Erythroblast (primary cell): ENCODE measurements at places on chromosomes 4 and X.

GRCh38 chr4:183483997-183484396 is 20.9 kb upstream of the ING2 start:
- DNase-seq: no peak

- DNase-seq: no peak
Measured at GRCh38 chr4:78627966-78628678, 76.6 kb downstream of the ANXA3 start.

DNA sequence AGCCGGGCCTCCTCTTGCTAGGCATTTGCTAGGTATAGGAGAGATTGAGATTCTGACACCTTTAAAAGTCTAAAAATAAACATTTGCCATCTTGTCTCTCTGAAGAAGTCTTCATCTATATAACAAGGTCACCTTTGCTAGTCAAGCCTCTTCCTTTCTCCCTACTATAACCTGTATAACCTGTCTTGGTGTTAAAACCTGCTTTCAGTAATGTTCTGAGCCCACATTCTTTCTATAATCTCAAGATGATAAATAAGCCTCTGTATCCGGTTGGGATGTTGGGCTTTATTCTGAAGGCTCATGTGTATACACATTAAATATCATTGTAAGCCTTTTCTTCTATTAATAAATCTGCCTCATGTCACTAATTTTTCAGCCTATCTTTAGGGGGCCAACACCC is 10.2 kb downstream of the ASIC5 start:
- DNase-seq: no peak

GRCh38 chrX:35076061-35076460 is 133.5 kb downstream of the FAM47B start:
- DNase-seq: no peak

GRCh38 chr4:18021470-18021719 is 160 bp downstream of the LCORL start:
- no peak for DNase-seq

DNA sequence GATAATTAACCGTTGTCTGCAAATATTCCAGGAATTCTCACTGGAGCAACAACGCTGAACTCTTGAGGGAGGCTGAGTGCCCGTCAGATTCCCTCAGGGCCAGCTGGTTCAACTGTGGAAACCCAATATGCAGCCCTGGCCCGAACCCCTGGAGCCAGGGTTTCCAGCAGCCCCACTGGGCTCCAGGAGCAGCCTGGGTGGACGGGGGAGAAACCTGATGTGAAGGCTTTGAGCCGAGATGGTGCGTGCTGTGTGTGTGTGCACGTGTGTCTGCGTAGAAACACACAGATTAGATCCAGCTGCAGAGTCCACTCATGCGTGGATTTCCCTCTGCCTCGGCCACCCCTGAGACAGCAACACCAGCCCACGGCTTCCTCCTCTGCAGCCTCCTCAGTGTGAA is 19.4 kb upstream of the SLC25A6 start:
- DNase-seq: no peak

GRCh38 chr4:683982-684622 is 4.8 kb downstream of the SLC49A3 start:
- DNase-seq: peak; percentile 76

DNA sequence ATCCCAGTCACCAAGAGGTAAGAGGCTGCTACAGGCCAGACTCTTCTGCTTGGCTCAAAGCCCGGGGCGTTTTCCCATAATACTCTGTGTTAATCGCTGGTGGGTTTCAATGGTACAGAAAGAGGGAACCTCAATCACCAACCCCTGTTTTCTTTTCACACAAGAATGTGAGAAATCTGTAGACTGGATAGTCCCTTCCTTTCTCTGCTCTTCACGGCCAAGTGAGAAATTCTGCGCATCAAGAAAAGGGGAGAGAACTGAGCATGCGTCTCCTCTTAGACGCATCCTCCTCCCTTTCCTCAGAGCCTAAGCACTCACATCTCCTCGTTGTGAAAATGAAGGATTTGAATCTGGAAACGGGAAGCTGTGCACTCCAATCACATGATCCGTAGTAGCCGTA is 64.7 kb downstream of the CLNK start:
- no peak for DNase-seq

DNA sequence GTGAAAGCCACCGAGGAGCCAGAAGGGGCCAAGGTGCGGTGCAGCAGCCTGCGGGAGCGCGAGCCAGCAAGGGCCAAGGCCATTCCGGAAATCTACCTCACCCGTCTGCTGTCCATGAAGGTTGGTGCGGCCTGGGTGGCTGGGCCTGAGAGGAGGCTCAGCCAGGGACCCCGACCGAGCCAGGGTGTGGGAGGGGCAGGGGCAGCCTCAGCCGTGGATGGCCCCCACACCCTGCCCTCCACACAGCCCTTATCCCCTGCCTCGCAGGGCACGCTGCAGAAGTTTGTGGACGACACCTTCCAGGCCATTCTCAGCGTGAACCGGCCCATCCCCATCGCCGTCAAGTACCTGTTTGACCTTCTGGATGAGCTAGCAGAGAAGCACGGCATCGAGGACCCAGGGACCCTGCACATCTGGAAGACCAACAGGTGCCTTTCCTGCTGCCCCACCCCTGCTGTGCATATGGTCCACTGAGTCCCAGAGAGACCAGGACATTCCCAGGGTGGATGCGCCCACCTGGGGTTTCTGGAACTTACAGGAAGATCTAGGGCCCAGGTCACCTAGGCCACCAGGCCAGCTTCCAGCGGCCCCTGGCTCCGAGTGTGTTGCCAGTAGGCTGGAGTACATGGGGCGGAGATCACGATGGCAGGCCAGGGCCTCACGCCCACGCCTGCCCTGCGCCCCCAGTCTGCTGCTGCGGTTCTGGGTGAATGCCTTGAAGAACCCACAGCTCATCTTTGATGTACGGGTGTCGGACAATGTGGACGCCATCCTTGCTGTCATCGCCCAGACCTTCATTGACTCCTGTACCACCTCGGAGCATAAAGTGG is 3.4 kb upstream of the SRPK3 start:
- DNase-seq: no peak

DNA sequence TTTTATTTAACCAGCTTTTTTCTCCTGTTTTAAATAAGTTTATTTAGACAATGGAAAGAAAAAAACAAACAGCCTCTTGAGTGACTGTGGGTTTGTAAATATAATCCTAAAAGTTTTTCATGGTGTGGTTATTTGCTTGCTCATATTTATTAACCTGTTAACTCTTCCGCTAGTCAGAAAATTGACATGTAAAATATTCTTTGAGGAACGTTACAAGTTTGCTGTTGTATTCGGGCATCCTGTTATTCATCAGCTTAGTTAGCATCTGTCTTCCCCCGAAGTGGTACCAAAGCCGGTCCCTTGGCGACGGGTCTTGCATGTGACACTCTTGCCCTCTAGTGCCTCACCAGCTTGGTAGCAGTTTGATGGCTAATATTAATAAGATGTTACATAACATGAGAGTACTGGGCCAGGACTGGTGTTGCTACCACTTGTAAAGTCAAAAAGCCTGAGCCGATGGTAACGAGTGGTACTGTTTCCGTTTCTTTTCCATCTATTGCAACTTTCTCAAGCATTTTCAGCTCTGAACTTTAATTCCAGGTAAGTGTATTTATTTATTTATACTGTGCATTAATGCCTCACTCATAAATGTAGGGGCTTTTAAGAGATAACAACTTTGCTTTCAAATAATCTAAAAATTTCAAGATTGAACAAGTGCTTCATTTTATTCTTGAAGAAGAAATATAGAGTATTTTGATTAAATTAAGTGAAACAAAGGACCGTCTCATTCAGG is at the start of gene NDST3:
Gene NDST3 (plus strand): TSS at position 434 of the 733 bp plus-strand sequence. CDS start 19,425 bp downstream, outside the sequence.
- peak; percentile 49 for DNase-seq

DNA sequence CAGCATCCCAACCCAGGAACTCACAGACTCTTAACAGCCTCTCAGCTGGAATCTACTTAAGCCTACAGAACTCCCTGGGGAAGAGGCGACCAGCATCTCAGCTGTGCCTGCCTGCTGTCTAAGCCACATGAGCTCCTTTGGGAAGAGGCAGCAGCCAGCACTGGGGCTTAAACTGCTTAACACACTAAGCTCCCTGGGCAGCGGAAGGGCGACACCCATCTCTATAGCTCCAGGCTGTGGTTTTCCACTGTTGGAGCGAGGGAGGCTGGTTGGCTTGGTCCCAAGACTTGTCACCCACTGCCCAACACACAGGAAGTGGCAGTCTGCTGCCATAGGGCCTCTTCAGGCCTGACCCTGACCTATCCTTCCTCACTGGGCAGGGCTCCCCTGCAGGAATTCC is 1544.1 kb upstream of the ADGRL3 start:
- DNase-seq: no peak

GRCh38 chr4:156766846-156767245 is 204.8 kb downstream of the PDGFC start:
- no peak for DNase-seq

- peak; percentile 38 for DNase-seq
Measured at GRCh38 chr4:2412534-2412884, 5.9 kb downstream of the ZFYVE28 start.

DNA sequence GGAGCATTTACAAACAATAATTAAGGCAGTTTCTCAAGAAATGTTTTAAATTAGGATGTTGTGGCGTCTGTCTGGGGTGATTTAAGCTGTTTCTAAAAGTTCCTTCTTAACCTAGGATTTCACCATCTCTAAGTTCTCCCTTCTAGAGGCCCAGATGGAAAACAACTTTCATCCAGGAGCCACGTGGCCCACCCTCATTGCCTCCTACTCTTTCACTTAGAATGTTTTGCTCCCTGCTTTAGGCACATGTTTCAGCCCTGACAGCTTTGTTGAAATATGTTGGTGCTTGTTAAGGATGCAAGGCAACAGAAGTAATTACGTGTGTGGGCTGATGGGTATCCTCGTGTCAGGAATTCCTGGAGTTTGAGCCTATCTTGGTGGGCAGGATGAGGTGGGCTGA is 131.3 kb downstream of the GUCY2F start:
- no peak for DNase-seq

GRCh38 chrX:154369449-154370299 is 4.8 kb downstream of the FLNA start:
- DNase-seq: peak; percentile 22

DNA sequence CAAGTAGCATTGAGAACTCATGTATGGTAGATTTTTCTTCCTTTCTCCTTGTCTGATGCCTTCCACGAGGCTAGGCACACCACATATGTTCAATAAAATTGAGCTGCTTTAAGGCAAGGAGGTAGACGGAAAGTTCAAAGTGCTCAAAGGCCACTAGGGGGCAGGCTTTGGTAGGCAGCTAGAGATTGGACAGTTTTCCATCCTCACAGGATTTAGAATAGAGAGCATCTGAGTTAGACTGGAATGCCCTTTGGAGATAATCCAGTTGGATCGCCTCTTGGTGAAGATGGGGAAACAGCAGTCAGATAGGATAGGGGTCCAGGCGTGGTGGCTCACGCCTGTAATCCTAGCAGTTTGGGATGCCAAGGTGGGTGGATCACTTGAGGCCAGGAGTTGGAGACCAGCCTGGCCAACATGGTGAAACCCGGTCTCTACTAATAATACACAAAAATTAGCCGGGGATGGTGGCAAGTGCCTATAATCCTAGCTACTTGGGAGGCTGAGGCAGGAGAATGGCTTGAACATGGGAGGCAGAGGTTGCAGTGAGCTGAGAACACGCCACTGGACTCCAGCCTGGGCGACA is 30.4 kb downstream of the ELF4 start:
- peak; percentile 61 for DNase-seq

GRCh38 chr4:56844802-56845580 is 23.5 kb upstream of the SPINK2 start:
- no peak for DNase-seq

DNA sequence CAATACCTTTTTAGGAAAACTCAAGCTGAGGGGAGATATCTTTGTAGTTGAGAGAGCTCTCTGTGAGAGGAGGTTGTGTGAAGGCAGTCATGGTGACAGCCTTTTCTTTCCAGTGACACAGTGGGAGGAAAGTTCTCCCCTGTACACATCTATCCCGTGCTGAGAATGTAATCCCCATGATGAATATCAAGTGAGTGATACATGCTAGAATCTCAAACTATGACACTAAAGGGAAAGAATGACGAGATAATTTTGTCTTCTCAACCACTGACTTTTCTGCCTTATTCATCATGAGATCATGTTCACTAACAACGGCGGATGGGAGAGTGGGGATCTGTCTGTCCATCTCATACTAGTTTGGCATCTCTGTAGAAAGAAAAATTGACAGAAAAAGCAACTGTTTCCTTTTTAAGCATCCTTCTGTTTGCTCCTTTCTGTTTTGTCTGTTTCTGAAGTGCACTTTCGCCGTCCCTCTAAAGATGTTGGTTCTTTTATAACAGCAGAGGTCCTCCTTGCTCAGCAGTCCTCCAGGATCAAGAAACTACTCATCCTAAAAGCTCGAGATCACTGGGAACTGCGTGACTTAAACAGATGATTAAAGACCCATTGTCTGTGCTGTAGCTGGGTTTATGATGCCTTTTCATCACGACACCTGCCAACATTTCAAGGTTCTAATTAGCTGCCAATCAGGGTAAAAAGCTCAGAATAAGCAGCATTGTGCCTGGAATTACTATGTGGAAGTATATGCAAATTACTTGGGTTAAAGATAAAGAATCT is 137.6 kb downstream of the DCK start:
- no peak for DNase-seq

- no peak for DNase-seq
Measured at GRCh38 chrX:17564689-17565409, 172.4 kb upstream of the SCML1 start.

DNA sequence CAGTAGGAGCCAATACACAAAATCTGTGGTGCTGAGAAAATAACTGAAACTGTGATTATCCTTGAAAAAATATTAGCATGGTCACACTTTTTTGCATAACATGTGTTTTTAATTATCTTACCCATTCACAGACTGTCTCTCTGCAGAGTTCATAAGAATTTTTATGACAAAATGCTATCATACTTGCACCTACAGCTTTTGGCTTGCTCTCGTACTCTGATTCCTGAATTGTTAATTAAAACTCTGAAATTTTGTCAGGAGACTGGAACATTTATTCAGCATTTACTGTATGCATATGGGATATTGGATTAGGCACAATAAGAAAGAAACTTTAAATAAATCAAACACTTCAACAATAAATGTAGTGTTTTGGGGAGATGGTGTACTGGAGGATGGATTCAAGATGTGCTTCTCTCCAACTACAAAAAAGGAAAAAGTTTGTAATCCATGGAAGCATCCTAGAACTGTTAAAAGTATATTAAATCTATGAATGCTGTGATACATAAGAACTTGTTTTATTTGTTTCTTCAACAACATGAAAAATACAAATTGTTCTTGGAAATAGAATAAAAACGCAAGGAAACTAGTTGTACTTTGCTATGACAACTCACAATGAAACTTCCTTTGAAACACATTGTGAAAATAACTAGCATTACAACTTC is 260.5 kb downstream of the SPATA18 start:
- no peak for DNase-seq

GRCh38 chrX:70480660-70481018 is 36.0 kb downstream of the DLG3 start:
- DNase-seq: no peak
